Panc1 (cell line): ENCODE measurements at places on chromosomes 1 and 21.

- no peak overlapping the region for H3K4me3 ChIP-seq
- DNase-seq, result no peak
- no peaks in the 10 kb centered on the region for H3K4me1 ChIP-seq
- H3K36me3 ChIP-seq, result no peaks in the 10 kb centered on the region
- no peaks in the 10 kb centered on the region for H3K27me3 ChIP-seq
These were observed 158.8 kb downstream of the KCNT2 start for GRCh38 chr1:196449460-196449859.

- no peak overlapping the region for H3K4me3 ChIP-seq
- no peaks in the 10 kb centered on the region for H3K36me3 ChIP-seq
- H3K27me3 ChIP-seq, result no peaks in the 10 kb centered on the region
These were observed 32.6 kb downstream of the NEK2 start for GRCh38 chr1:211642870-211643269.

DNA sequence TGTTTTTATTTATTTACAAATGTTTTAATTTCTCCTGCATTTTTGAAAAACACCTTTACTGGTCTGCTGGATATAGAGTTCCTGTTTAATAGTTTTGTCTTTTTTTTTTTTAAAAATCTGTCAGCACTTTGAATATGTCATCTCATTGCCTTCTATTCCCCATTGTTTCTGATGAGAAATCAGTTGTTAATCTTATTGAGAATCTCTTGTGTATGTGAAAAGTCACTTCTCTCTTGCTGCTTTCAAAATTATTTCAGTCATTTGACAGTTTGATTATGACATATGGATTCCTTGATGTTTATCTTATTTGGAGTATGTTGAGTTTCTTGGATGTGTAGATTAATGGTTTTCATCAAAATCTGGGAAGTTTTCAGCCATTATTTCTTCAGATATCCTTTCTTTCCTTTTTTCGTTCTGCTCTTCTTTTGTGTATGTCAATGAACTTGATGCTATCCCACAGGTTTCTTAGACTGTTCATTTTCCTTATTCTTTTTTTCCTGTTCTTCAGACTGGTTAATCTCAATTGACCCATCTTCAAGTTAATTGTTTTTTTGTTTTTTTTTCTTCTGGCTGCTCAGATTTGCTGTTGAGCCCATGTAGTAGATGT is 51.2 kb upstream of the CCDC190 start:
- DNase-seq, result no peak
- H3K36me3 ChIP-seq, result no peaks in the 10 kb centered on the region
- no peaks in the 10 kb centered on the region for H3K4me1 ChIP-seq
- no peak overlapping the region for H3K27ac ChIP-seq

DNA sequence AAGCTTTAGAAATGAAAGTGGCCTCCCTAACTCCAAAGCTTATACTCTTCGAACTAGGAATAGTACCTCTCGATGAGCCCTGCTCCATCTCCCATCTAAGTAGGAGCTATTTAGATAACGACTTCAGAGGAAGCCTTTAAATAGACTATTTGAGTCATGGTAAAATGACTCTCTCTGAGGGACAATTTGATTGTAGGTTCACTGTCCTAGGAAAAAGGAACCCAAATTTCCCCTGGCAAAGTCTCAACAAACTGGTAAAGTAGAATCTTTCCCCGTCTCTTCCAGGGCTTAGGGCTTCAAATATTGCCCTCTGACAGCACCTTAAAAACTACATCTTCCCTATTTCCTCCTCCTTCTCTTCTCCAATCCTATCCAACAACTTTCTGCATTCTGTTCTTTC is 2.0 kb upstream of the FCER1A start:
- no peak overlapping the region for H3K4me3 ChIP-seq
- no peak for DNase-seq
- H3K27ac ChIP-seq, result no peak overlapping the region

GRCh38 chr1:20069874-20070273 is at the start of gene PLA2G5:
PLA2G5 (plus strand) TSS chr1:20070194; CDS start chr1:20084831, 14,637 bp downstream.
- H3K27me3 ChIP-seq, result 0 out of 2 replicates have a peak, but pooled peaks cover 2% of the 10 kb centered on the region
- H3K4me1 ChIP-seq, result no peaks in the 10 kb centered on the region
- H3K36me3 ChIP-seq, result no peaks in the 10 kb centered on the region
- no peak within 1 kb of the TSS for H3K27ac ChIP-seq
- DNase-seq, result no peak
- no peak within 1 kb of the TSS for H3K4me3 ChIP-seq

DNA sequence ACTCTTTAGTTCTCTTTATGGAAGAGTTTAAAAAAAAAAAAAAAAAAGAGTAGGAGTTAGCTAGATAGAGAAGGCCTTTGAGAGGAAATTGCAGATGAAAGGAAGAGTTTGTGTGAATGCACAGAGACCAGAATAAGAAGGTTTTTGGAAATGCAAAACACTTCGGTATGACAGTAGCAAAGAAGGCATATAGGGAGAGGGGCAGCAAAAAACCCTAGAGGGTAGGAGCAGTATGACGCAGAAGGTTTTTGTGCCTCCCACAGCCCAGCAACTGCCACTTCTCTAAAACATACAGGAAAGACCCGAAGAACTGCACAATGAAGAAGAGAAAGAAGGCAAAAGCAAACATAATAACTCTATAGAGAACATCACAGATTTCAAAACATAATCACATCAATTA is 84.3 kb downstream of the WDR64 start:
- H3K27me3 ChIP-seq, result peaks cover 2% of the 10 kb centered on the region; the same call in 1 of the 2 replicates
- DNase-seq, result no peak
- no peaks in the 10 kb centered on the region for H3K36me3 ChIP-seq
- H3K27ac ChIP-seq, result no peak overlapping the region

DNA sequence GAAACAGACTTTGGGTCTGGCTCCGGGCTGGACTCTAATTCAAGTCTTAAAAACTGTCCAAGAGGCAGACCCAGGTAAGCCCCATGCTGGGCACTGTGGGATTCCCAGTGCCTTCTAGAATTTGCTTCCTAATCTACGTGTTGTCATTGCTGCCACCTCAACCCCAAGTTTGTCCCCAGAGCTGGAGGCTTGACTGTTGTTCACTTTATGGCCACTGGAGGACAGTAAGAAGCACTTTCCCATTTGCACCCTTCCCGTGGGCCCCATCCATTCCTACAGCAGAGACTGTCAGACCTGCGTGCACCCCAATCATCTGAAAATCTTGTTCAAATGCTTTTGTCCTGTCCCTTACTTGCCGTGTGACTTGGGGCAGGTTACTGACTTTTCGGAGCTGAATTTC is 29.4 kb upstream of the VASH2 start:
- no peaks in the 10 kb centered on the region for H3K4me1 ChIP-seq
- H3K36me3 ChIP-seq, result no peaks in the 10 kb centered on the region
- H3K27ac ChIP-seq, result no peak overlapping the region
- no peak overlapping the region for H3K4me3 ChIP-seq

- no peaks in the 10 kb centered on the region for H3K27me3 ChIP-seq
- H3K27ac ChIP-seq, result no peak overlapping the region
- no peak for DNase-seq
- H3K4me1 ChIP-seq, result no peaks in the 10 kb centered on the region
- H3K36me3 ChIP-seq, result no peaks in the 10 kb centered on the region
These were observed 155.8 kb downstream of the DPYD start for GRCh38 chr1:97764991-97765390.

DNA sequence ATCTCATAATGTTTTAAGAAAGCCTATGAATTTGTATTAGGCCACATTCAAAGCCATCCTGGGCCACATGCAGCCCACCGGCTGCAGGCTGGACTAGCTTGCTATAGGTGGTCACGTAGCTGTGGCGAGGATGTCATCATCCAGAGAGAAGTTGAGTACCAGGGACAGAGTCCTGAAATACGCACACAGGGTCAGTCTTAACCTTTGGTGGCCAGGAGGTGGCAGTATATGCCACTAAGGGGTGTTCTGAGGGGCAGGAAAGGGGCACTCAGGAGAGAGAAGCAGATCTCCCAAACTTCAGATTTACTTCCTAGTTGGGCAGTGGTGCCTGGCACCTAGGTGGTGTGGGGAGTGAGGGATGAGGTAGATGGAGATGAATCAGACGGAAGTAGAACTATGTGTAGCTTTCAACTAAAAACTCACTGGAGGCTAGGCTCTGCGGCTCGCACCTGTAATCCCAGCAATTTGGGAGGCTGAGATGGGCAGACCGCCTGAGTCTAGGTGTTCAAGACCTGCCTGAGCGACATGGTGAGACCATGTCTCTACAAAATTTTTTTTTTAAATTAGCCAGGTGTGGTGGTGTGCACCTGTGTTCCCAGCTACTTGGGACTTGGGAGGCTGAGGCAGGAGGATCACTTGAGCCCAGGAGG is 16.3 kb upstream of the CDK18 start:
- H3K4me1 ChIP-seq, result no peaks in the 10 kb centered on the region
- no peaks in the 10 kb centered on the region for H3K27me3 ChIP-seq
- no peak for DNase-seq
- no peak overlapping the region for H3K27ac ChIP-seq

DNA sequence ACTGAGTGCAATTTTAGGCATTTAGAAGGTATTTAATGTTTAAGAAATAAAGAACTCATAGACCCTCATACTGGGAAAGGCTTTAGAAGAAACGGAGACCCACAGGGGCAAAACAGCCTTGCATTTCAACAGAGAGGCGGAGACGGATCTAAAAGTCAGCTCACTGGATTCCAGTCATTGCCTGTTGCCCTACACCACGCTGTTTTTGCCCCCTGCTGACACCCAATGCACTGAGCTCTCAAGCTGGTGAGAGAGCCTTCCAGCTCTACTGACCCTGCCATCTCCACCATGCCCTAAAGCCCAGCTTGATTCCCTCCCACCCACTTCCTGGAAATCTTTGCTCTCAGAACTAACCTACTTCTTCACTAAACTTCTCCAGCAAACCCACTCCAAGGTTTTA is 7.2 kb upstream of the TRAF3IP3 start:
- no peak overlapping the region for H3K27ac ChIP-seq
- H3K4me1 ChIP-seq, result no peaks in the 10 kb centered on the region
- H3K36me3 ChIP-seq, result no peaks in the 10 kb centered on the region

GRCh38 chr1:16324456-16324890 is 27.8 kb downstream of the FBXO42 start:
- H3K4me3 ChIP-seq, result no peak overlapping the region
- DNase-seq, result peak; percentile 13
- H3K27ac ChIP-seq, result no peak overlapping the region
- H3K27me3 ChIP-seq, result no peaks in the 10 kb centered on the region
- no peaks in the 10 kb centered on the region for H3K36me3 ChIP-seq

GRCh38 chr1:94120570-94120901 is 412 bp downstream of the ABCA4 start:
- no peak for DNase-seq
- H3K27ac ChIP-seq, result no peak overlapping the region
- no peaks in the 10 kb centered on the region for H3K36me3 ChIP-seq
- H3K4me3 ChIP-seq, result no peak overlapping the region

DNA sequence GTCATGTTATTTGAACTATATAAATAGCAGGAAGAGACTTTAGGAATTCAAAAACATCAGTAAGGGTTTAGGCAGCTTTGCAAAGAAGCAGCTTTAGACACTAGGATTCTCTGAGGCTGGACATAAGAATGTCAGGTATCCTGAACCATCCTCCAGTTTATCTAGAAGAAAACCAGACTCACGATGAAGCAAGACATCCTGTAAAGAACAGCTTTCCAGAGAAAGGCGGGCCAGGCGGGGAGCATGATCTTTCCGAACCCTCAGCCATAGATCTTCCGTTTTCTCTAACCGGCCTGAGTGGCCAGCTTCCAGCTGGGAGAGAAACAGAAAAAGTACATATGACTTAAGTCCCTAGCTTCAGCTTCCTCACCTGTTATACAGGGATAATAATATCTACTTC is 39.3 kb upstream of the RBBP5 start:
- no peak for DNase-seq
- no peaks in the 10 kb centered on the region for H3K4me1 ChIP-seq
- no peak overlapping the region for H3K27ac ChIP-seq
- H3K36me3 ChIP-seq, result peaks cover 2% of the 10 kb centered on the region; the same call in 1 of the 2 replicates

GRCh38 chr1:118217141-118217838 is 32.3 kb upstream of the SPAG17 start:
- no peak overlapping the region for H3K27ac ChIP-seq
- no peaks in the 10 kb centered on the region for H3K27me3 ChIP-seq
- H3K4me3 ChIP-seq, result no peak overlapping the region
- no peak for DNase-seq
- no peaks in the 10 kb centered on the region for H3K36me3 ChIP-seq

GRCh38 chr1:9448132-9449109 is 90.8 kb upstream of the SLC25A33 start:
- H3K4me3 ChIP-seq, result no peak overlapping the region
- peak overlapping the region; percentile 84 for H3K27ac ChIP-seq

DNA sequence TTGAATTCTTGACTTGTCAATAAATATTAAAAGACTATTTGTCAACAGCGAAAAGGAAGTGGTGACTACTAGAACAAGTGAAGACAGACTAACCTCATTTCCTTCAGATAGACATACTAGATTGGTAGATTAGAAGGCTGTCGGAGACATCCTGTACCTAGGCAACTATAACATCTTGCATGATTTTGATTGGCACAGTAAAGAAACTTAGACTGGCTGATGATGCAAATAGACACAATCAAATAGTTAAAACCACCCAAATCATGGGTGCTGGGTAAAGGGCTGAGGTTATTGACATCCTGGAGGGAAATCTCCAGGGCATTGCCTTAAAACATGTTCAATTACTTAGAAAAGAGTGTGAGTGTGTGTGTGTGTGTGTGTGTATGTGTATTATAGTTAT is 85.9 kb upstream of the EDEM3 start:
- no peak for DNase-seq
- H3K4me3 ChIP-seq, result no peak overlapping the region
- no peaks in the 10 kb centered on the region for H3K27me3 ChIP-seq
- no peak overlapping the region for H3K27ac ChIP-seq
- no peaks in the 10 kb centered on the region for H3K4me1 ChIP-seq
- no peaks in the 10 kb centered on the region for H3K36me3 ChIP-seq

DNA sequence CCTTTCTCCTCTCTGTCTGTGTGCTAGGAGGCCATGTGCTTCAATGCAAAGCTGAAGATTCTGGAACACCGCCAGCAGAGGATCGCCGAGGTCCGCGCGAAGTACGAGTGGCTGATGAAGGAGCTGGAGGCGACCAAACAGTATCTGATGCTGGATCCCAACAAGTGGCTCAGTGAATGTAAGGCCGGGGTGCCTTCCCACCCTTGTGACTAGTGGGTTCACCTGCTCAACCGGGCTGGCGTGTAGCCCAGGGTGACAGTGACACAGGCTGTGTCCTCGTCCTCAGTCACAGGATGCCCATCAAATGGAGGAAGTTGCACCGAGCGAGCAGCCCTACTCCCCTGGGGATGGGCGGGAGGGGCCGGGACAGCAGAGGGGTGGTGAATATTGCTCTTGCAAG is 544.1 kb downstream of the KIF26B start:
- no peak for DNase-seq
- no peak overlapping the region for H3K4me3 ChIP-seq
- no peaks in the 10 kb centered on the region; the same call in 1 of the 2 replicates for H3K27me3 ChIP-seq
- H3K4me1 ChIP-seq, result no peaks in the 10 kb centered on the region

DNA sequence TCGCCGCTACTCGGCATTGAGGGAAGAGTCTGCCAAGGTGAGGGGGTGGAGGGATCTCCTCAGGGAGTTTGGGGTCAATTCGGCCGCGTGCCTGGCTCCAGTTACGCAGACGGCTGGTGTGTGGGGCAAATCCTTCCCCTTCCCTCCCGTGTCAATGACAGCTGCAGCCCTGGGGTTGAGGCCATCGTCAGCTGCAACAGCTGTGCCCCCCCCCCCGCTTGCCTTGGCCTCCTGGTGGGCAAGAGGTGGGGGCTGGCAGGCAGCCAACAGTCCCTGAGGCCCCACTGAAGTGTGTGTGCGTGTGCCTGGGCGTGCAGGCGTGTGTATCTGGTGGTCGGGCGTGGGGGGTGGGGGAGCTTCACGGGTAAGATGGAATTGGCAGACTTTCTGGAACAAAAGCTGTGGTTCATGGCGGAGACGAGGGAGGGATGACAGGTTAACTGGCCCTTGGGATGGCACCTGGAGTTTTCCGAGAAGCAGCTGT is 25.6 kb downstream of the PPFIA4 start:
- no peak overlapping the region for H3K4me3 ChIP-seq
- H3K36me3 ChIP-seq, result no peaks in the 10 kb centered on the region
